ENCODE measurements at places on chromosomes 2 and 18.

GRCh38 chr2:100240386-100240785 is 81.9 kb downstream of the LONRF2 start:
- DNase-seq: no peak

DNA sequence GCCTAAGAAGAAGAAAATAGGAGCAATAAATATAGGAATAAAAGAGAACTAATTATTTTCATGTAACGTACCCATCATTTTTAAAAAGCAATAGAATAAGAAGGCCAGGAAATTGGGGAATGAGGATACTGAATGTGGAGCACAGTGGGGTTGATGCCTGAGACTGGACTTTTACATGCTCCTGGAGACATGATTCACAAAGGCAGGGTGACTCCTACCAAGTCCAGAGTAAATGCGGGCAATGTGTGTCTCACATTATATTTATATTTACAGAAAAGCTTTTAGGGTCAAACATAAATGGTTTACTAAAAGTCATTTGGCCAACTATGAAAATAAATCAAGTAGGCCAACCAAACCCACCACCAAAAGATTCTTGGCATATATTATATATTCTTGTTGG is 87.9 kb upstream of the COL5A2 start:
- no peak for DNase-seq

DNA sequence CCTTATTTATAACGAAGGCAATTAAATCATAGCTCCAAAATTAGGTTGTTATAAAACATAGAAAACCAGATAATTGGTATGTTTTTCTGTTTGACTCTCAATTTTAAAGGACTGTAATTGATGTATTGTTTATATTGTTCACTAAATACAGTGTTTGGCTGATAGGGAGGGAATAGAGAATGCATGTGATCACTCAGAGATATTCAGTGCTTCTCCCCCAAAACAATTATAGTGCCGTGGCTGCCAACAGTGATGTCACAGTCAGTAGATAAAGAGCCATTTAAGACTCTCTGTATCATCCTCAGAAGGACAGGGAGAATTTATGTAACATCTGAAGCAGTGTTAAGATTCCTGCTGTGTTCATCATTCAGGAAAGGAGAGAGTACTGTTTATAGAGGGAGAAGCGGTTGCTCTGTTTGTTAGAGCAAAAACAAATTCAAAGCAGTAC is 69.6 kb downstream of the PHLPP1 start:
- peak; percentile 48 for DNase-seq

DNA sequence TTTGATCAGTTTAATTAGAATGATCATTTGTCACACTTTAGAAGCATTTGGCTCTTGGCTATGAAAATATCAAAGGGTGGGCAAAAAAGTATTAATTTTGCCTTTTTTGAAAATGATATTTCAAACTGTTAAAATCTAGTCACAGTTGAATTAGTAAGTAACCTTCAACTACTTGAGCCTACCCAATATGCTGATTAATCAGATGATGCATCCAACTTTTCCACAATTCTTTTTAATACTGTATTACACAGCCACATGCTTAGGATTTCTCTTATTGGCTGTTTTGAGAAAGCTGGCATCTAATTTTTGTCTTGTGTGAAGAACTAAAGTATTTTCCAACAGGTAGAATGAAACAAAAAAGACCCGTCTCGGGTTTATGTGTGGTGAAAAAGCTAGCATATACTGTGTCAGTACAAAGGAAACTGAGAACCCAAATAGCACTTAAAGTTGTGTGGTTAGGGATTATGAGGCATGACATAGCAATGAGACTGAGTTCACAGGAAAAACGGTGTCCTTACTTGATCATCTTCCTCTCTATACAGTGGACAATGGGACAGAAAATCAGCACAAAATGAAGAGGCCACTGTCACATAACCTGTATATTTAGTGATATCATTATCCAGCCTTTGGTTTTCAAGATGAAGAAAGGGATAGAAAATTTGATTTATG is 11.7 kb downstream of the OSBPL6 start:
- no peak for DNase-seq

GRCh38 chr2:231348704-231349373 is 46.7 kb upstream of the B3GNT7 start:
- DNase-seq: no peak

DNA sequence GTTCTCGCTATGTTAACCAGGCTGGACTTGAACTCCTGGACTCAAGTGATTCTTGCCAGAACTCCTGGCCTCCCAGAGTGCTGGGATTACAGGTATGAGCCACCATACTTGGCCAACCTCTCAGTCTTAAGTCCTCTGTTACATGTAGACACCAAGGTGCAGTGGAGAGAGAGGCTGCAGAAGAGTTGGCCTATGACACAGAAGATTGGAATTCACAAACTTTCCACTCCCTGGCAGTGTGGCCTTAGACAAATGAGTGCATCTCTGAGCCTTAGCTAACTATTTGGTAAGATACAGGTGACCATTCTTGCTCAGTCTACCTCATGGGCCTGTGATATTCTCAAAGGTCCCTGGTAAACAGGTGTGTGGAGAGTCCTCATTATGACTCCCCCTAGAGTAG is 159.7 kb downstream of the MYCN start:
- peak; percentile 44 for DNase-seq

GRCh38 chr2:20650877-20651730 is at the start of gene HS1BP3:
Gene HS1BP3, minus strand, starts transcription at chr2:20651098. Its CDS starts 35 bp downstream, at chr2:20651063.
- DNase-seq: peak; percentile 59

DNA sequence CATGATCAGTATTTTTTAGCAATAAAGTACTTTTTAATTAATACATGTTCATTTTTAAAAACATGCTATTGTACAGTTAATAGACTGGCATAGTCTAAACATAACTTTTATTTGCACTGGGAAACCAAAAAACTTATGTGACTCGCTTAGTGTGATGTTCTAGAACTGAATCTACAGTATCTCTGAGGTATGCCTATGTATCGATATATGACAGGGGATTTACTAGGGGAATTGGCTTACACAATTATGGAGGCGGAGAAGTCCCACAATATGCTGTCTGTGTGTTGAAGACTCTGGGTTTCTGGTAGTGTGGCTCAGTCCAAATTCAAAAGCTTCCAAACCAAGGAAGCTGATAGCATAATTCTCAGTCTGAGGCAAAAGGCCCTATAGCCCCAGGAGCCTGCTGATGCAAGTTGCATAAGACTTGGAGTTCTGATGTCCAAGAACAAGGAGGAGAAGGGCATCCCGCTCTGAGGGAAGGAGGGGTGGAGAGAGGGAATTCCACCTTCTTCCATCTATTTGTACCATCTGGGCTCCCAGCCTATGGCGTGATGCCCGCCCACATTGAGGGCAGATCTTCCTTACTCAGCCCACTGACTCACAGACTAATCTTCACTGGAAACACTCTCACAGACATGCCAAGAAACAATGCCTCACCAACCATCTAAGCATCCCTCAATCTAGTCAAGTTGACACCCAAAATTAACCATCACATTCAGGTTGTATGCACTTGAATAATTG is 27.5 kb downstream of the ZNF638 start:
- peak; percentile 97 for DNase-seq

DNA sequence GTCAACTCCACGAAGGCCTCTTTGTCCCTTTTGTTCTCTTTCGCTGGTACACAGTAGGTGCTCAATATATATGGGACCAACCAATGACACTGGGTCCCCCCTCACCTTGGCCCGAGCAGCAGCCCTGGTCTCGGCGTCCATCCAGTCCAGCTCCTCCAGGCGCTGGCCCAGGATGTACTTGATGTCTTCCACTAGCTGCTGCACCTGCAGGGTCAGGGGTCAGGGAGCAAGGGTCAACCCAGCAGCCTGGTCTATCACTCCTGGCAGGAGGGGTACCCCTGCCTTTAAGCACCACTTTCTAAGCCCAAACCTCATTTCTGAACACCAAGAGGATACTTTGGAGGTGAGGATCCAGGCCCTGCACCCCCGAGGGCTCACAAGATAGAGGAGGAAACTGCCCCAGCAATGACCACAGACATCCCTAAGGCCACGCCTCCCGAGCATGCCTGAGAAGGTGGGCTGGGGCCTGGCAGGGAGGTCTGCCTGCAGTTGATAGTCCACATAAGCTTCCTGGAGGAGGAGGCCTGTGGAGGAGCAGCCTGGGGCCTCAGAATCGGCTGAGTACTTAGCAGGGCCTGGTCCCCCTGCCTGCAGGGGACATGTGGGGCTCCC is 4.2 kb downstream of the ECEL1 start:
- DNase-seq: no peak

DNA sequence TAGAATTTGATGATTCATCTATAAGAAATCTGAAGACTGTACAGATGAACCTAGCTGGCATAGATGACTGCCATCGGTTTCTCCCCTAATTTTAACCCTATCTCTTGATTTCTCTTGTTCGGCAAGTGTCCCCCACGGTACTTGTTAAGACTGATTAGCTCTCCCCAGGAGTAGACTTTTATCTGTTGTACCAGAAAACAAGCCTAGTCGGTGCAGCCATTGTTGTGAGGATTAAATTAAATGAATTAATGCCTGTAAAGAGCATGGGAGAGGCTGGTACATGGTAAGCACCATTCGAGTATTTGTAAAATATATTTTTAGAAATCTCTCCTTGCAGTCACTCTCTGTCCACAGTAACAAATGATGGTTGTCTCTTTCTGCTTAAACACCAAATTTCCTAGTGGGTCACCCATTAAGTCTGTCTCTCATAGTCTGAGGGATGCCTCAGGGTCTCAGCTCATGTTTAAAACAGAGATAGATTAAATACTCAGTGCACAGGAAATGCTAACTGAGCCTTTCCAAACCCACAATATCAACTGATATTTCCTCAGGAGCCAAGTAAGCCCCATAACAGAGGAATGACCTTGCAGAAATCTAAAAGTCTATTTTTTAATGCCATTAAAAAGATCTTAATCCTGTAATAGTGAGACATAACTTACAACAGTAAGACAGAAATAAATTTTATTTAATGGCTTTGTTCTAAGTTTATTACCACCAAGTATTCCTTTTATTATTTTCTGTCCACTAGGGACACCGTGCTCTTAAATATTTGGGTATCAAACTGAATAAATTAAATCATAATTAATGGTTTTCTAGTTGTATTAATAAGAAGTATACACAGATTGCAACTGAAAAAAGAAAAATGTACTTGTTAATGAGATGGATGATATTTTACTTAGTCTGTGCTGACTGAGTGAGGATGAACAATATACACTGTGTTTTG is 2.9 kb upstream of the B4GALT6 start:
- DNase-seq: no peak

- DNase-seq: no peak
Observed at GRCh38 chr2:842151-842803, 108.4 kb upstream of the SNTG2 start.

- DNase-seq: no peak
Observed at GRCh38 chr18:63238693-63239075, 80.9 kb downstream of the BCL2 start.

- no peak for DNase-seq
Observed at GRCh38 chr18:10055125-10055750, 141.4 kb downstream of the VAPA start.

DNA sequence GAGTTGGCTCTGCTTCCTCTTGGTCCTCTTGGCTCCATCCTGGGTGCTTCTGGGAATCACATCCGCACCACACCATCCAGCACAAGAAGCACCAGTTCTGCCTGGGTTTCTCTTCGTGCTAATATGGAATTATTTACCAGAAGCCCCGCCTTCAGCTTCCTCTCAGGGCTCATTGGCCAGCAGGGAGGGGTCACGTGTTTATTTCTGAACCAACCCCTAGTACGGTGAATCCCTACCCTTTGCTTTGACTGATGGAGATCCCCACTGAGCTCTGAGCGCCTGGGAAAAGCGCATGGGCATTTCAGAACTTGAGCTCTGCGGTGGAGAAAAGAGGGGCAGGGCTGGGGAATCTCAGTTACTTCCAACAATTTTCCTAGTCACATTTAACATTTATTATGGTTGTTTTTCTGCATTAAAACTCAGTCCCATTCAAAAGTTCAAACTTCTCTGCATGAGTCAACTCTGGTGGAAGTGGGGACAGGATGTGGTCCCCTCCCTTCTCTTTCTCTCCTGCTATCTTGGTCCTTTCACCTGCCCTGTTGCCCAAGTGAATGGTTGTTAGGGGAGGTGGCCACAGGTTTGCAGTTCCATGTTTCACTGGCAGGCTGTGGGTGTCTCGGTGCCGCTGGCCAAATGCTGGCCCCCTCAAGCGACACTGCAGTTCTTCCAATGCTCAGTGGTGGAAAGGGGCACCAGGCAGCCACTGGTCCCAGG is 76.4 kb upstream of the TTC39C start:
- DNase-seq: no peak

DNA sequence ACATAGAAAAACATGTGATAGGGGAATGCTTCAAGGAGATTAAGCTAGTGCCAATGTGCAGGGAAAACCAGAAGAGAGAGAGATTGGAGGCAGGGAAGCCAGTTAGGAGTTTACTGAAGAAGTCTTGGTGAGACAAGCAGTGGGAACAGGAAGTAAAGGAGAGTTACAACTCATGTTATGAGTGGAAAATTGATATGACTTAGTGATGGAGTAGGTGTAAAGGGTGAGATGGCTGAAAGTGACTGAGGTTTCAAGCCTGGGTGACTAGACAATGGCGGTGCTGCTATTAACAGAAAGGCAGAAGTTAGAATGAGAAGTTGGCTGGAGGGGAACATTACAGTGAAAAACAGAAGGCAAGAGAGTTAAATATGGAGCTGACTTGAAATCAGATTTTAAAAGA is 16.5 kb downstream of the DOK1 start:
- DNase-seq: no peak

GRCh38 chr18:11570769-11571412 is 38.5 kb upstream of the SLC35G4 start:
- DNase-seq: no peak

- DNase-seq: no peak
Observed at GRCh38 chr2:30436859-30437435, 10.1 kb upstream of the LCLAT1 start.

GRCh38 chr2:65435625-65436168 is 3.3 kb upstream of the SPRED2 start:
- peak; percentile 79 for DNase-seq

DNA sequence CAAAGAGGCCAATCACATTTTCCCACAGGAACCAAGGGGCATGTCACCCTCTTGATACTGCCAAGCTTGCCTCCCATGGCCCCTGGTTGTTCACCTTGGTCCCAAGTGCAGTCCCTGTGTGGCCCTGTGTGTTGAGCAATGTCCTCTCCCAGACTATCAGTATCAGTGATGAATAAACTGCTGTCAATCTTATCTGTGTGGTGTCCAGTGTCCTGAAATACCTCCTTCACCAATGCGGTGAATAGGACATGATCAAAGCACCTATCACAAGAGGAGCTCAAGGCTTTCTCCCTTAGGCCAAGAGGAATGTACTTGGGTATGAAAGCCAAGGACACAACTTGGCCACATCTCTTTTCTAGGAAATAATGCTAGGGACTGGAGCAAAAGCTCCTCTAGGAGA is 68.2 kb downstream of the MAIP1 start:
- no peak for DNase-seq

GRCh38 chr2:170576296-170576695 is 138.8 kb upstream of the SP5 start:
- no peak for DNase-seq

Data from NCI-H226 (cell line).